ENCODE measurements at places on chromosomes 7 and 10.

DNA sequence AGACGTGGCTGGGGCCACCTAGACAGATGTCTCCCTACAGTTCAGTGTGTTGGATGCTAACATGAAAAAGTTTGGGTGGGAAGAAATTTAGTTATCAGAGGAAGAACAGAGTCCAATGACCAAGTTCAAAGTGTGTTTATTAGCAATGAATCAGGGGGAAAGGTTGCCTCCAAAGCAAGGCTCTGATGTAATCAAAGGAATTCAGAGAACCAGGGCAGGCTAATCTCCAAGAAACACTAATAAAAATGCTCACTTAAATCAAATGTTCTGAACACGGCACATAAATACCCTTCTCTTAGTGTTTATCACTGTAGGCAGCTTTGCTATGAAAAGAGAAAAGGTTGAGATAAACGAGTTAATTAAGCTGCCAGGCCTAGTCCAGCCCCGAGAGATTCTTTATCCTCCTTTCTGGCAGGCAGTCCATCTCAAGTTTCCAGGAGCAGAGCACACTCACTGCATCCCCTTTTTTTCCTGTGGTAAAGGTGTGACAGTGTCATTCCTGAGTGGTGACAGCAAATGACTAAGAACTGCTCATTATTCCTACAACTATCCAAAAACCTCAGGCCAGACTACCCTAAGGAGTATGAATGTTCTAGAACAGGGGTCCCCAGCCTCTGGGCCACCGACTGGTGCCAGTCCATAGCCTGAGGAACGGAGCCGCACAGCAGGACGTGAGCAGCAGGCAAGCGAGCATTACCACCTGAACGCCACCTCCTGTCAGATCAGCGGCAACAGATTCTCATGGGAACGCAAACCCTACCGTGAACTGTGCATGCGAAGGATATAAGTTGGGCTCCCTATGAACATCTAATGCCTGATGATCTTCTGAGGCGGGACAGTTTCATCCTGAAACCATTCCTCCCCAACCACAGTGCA lies 66.9 kb upstream of the FHIP2A start:
- no peak for DNase-seq

DNA sequence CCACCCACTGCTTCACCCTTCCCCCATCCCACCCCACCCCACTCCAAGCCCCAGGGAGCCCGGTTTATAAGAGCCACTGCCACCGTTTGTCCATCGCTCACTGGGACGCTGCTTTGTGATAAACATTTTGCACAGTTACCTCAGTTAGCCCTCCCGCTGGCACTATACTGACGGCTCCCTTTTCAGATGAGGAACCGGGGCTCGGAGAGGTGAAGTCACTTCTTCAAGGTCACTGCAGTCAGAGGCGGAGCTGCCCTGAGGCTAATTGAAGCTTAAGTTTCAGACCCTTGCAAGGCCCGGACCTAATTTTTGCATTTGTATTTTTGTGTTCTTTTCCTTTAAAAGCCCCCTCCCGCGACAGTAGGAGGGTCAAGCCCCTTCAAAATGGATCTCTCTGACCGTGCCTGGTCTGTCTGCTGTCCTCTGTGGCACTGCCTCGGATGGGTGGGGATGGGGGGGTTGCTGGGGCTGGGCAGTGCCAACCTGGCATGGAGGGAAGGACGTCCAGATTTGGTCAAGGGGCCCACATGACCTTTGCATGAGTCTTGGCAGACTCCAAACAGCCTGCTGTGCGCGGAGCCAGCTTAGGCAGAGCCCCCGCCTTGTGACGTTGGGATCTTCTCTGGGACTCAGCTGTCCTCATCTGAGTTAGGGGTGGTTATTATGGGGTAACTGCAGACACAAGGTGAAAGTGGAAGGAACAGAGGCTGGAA lies 17.7 kb upstream of the NODAL start:
- no peak for DNase-seq

- no peak for DNase-seq
Measured at GRCh38 chr10:7184660-7185366, 226.0 kb downstream of the SFMBT2 start.

GRCh38 chr7:103123529-103123928 lies 25.4 kb downstream of the NAPEPLD start:
- DNase-seq = no peak

DNA sequence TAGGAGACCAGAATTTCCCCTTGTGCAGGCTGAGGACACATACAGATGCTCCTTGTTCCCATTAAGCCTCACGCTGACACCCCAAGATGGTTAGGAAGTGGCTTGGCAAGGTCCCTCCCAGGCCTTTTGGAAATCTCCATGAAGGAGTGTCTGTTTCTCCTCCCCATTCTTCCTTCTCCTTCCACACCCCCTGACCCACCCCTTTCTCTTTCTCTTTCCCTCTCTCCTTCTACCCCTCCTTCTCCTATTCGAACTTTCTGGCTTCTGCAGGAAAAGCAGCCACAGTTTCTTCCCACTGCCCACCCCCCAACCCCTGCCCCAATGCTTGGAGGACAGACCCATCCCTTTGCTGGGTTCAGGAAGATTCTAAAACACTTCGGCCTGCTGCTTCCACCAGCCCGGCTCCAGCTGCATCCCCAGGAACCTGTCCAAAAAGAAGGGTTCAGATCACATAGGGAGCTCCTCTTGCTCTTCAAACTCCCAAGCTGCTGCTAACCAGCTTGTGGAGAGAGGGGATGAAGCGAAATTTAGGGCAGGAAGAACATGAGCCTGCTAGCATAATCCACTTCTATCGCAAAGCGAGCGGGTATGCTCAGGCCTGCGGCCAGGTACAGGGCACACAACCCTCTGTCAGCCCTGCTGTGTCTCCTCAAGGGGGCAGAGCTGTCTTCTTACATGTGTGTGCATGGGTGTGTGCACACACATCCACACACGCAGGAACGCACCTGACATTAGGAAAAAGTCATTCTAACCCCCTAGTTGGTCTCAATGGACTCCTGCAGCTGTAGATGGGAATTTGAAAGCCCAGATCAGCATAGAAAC lies 80.4 kb downstream of the PPP1R3C start:
- no peak for DNase-seq

DNA sequence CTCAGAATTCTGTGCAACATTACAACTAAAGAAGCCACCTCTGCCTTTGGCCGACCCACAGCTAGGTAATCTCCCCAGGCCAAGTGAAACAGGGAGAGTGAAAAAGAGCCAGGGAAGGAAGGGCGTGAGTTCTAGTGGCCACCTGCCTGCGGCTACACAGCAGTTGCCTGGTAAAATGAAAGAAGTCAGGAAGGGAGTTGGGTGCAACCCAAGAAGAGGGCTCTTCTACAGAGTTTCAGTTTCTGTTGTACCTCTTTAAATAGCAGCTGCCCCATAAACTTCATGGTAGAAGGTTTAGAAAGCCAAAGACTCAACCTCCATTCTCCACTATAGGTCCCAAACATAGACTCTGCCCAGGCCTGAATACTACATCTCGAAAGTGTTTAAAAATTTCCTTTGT lies 76.2 kb upstream of the TMEM168 start:
- DNase-seq = no peak

DNA sequence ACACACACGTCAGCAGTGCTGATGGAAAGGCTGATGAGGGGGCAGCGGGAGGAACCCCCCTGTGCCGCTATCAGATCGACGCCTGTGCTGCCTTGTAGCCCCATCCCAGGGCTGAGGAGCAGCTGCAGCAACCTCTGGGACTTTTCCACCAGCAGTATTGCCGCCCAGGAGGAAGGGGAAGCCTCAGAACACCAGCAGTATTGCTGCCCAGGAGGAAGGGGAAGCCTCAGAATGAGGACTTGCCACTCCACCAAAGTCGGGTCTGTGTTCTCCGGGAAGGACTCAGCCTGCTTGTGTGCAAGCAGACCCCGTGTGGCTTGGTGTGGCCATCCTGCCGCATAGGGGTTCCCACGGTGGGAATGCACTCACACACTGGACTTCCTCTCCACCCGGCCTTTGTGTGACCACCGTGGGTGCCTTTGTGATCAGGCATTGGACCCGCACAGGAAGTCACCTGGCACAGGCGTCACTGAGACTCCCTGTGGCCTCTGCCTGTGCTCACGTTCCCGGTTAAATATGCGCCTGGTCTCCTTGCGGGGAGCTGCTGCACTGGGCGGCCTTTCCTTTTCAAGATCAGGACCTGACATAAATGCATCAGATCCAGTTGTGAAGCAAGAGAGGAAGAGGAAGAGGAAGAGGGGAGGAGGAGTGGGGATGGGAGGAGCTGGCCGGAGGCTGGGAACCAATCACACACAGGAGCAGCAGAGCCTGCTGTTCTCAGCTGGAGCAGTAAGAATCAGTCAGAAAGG lies 248.5 kb downstream of the DNAJB6 start:
- no peak for DNase-seq

DNA sequence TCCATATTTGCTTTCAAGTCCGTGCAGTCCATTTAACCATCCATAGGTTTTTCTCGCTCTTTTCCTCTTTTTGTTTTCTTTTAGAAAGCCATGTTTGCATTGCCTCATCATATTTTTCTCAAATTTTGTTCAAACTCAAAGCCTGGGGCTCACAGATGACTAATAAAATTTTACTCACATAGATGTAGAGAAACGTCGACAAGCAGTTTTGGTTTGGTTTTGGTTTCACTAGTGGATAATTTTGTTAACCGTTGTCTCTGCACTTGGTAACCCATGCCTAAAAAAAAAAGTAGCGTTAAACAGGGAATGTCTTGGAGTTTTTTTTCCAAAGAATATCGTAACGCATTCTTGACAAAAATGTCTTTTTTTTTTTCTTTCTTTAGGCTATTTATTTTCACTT lies 344.2 kb upstream of the GALNT17 start:
- DNase-seq = no peak

GRCh38 chr10:57815949-57816348 lies 451.7 kb downstream of the IPMK start:
- DNase-seq = no peak

DNA sequence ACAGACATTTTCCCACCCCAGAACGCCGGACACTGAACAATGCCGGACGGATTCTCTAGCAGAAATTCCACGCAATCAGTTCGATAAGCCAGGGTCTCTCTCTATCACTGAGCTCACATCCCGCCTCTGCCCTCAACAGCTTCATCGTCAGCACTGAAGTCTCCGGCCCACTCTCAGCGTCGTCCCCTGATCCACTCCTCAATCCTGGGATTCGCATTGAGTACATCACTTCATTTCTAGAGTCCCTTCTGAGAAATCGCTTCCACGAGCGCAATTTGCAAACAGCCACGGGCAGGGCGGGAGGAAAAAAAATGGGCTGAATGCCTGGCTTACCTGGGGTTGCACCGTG lies 365 bp downstream of the YME1L1 start:
- DNase-seq = no peak

GRCh38 chr7:157612664-157613561 lies 276.1 kb downstream of the DNAJB6 start:
- DNase-seq = no peak
